Smooth muscle cell of trachea (primary cell): ENCODE measurements at places on chromosomes 12 and 14. TPM values are rescaled to one million over a fixed set of nuclear protein-coding genes. Genes with fewer than 3 reads are reported as not detected.

Gene OAS3
- total RNA-seq: 5.8 and 16.4 TPM in 2 replicates

Gene PPP4R4
- total RNA-seq: 0.44 and 2.8 TPM in 2 replicates

Gene KCNK13
- total RNA-seq: not detected in 2 replicates

Gene OR6S1
- total RNA-seq: not detected in 2 replicates

Gene GLIPR1L1
- total RNA-seq: 1.0 TPM in 1 of 2 replicates, not detected in the other

Gene PAH
- not detected in 2 replicates for total RNA-seq

Gene CPNE8
- 10.6 and 16.4 TPM in 2 replicates for total RNA-seq

Gene SUOX
- total RNA-seq: 17.5 and 19.0 TPM in 2 replicates

Gene ZBTB42
- total RNA-seq: 3.2 and 5.6 TPM in 2 replicates

Gene ACOT4
- total RNA-seq: 0.15 and 0.99 TPM in 2 replicates

Gene CACNB3
- 41.6 and 62.4 TPM in 2 replicates for total RNA-seq

Gene TRIM9
- 0.15 and 0.50 TPM in 2 replicates for total RNA-seq

Gene CYP46A1
- 0.29 and 0.99 TPM in 2 replicates for total RNA-seq

Gene HPD
- total RNA-seq: 0.66 and 1.3 TPM in 2 replicates

Gene SLC25A47
- not detected in 2 replicates for total RNA-seq

Gene PSMC6
- total RNA-seq: 75.4 and 144 TPM in 2 replicates

Gene GALNT9
- total RNA-seq: 0.17 and 0.29 TPM in 2 replicates

Gene SLC38A4
- under 0.01 and 1.2 TPM in 2 replicates for total RNA-seq

Gene CD163L1
- under 0.01 TPM in 1 of 2 replicates, not detected in the other for total RNA-seq

Gene CD163
- not detected in 2 replicates for total RNA-seq

Gene CKB
- total RNA-seq: 48.6 and 78.4 TPM in 2 replicates

Gene ZDHHC22
- not detected in 2 replicates for total RNA-seq

Gene BMP4
- total RNA-seq: 14.8 and 23.3 TPM in 2 replicates

Gene NINJ2
- total RNA-seq: 0.29 and 3.3 TPM in 2 replicates

Gene PARP2
- total RNA-seq: 4.6 and 11.8 TPM in 2 replicates

Gene HOXC10
- total RNA-seq: not detected in 2 replicates

Gene KLRC4
- total RNA-seq: not detected in 2 replicates

Gene AMIGO2
- total RNA-seq: 1.2 and 1.5 TPM in 2 replicates

Gene SLC7A8
- total RNA-seq: 14.7 and 24.8 TPM in 2 replicates

Gene CAMKK2
- total RNA-seq: 20.1 and 25.0 TPM in 2 replicates

Gene PLEKHG3
- 0.87 and 1.5 TPM in 2 replicates for total RNA-seq
